Heart left ventricle (tissue), 16 donors: ENCODE measurements at places on chromosomes 2 and 18. TPM values are rescaled to one million over a fixed set of nuclear protein-coding genes. Genes with fewer than 3 reads are reported as not detected.

SETBP1 gene
- 7.5 TPM for total RNA-seq

FBXO15 gene
- total RNA-seq = 0.54 TPM

DYNAP gene
- total RNA-seq = not detected

LCT gene
- total RNA-seq = not detected

GRCh38 chr2:114010001-114010400 lies 120.1 kb downstream of the ACTR3 start:
- DNase-seq = no peak

DNA sequence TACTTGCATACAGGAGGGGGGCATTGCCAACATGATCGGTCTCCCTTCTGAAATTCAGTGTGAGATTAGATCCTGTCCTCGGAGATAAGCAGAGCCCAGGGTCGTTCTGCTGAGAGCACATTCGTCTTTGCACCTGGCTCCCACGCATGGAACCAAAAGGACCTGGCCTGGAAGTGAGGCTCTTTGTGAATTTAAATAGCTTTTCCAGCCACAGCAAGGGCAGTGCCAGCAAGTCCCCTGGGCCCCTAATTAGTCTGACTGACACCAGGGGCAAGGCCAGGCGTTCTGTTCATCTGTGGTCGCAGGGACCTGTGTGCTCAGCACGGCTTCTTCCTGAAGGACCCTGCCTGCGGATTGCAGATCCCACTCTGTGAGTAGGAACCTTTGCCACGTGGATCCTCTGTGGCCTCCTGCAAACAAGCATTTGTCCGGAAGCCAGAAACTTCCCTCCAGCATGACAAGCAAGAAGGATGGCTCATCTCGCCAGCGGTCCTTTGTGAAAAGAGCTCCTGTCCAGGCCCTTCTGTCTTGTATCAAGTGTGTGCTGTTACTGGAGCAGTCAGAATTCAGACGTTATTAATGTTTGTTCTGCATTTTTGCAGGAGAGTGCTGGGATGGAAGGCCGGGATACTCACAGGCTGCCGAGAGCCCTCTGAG lies 128.7 kb downstream of the TPO start:
- DNase-seq = no peak

DNA sequence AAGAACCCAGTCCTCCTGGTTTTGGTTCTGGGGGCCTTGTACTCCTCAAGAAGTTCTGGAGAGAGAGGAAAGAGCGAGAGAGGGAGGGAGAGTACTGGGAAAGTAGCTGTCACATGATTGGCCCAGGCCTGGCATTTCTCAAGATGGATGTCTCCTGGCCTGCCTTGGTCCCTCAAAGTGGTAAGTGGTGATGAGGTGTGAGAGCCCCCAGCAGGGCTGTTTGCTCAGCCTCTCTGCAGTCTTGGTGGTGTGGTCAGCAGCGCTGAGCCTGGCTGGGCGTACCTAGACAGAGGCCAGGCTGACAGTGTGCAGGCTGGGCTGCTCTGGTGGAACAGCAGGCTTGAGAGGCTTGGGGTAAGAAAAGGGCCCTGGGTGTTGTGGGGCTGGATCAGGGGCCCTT lies 2.5 kb downstream of the SPEG start:
- no peak for DNase-seq

GRCh38 chr18:35030277-35030989 lies 10.8 kb upstream of the MAPRE2 start:
- no peak for DNase-seq

DNA sequence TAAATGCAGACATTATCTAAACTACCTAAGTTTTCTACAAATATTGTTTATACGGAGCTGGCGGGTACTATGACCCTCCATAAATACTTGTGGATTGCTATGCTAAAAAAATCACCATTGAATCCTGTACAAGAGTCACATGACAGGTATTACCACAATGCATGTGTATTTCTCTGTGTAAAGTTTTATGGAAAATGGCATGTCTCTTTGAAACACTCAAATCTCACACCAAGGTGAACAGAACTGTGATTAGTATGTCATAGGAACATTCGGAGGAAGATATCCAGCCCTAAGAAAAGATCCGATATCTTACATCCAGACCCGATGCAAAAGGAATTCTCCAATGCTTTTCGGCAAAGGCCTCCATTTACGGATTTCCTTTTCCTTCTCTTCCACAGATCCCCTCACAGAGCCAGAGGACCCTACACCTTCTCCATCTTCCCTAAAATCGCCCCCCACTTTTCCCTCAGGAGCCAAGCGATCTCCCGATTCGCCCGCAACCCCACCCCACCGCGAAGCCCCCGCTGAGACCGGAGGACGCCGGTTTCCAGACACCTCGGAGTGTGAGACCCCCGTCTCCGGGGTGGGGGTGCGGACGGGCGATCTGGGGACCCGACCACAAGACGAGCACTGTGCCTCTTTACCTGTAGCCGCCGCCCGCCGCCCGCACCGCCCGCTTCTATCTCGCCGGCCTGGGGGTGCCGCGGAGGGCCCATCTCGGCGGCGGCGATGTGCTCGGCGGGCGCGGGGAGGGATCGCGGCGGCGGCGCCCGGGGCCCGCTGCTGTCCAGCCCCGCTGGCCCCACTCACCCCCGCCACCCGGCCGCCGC lies 1.2 kb downstream of the SAP130 start:
- DNase-seq = no peak

- DNase-seq = no peak
Measured at GRCh38 chr18:8806100-8806797, 100.9 kb downstream of the MTCL1 start.
